ENCODE measurements at places on chromosomes 6 and 20.

DNA sequence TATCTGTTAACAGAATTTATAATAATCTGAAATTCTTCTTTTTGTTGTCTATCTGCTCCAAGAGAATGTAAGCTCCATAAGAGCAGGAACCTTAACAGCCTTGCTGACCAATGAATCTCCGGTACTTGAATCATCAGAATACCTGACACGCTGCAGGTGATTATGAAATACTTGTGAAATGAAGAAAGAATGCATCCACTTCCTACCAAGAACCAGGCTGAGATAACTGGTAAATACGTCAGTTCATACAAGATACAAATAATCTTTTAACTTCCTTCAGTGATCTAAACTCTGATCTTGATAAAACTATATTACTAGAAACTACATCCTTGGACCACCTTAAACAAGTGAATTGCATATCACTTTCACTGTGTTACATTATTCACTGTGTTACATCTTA is 116.2 kb downstream of the MAP3K5 start:
- no peak for DNase-seq

- no peak for DNase-seq
Measured at GRCh38 chr6:47788498-47788884, 6.7 kb downstream of the OPN5 start.

GRCh38 chr6:144190080-144190479 is 39.8 kb downstream of the STX11 start:
- no peak for DNase-seq

- no peak for DNase-seq
Measured at GRCh38 chr6:170542031-170542719, 10.9 kb downstream of the PSMB1 start.

DNA sequence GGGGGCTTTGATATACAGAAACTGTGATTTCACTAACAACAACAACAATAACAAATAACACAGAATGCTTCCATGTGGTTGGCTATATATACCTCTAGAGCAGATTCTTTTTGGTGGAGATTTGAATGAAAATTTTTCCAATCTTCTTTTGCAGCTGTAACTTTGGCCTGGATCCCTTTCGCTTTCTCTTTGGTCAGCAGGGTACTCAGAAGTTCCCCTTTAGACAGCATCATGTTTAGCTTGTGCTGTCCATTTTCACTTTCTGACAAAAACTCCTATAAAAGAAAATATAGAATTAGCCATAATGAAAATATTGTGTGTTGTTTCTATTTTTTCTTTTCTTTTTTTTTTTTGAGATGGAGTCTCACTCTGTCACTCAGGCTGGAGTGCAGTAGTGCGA is 264.2 kb downstream of the SYNE1 start:
- no peak for DNase-seq

DNA sequence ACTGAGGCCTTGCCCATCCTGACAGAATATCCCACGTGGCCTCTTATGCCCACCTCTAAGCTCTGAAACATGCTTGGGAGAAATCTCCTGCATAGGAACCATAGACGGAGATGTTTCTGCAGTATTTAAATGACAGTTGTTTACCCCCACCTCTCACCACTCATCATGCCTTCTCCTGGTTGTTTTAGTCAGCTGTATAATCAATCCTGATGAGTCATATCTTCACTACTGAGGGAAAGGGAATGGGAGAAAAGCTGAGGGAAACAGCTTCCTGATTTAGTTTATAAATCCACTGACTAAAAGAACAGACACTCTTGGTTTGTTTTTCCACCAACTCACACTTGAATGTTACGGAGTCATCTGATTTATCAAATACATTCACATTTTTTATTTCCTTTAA is 113.2 kb upstream of the TENT5A start:
- DNase-seq, result no peak

DNA sequence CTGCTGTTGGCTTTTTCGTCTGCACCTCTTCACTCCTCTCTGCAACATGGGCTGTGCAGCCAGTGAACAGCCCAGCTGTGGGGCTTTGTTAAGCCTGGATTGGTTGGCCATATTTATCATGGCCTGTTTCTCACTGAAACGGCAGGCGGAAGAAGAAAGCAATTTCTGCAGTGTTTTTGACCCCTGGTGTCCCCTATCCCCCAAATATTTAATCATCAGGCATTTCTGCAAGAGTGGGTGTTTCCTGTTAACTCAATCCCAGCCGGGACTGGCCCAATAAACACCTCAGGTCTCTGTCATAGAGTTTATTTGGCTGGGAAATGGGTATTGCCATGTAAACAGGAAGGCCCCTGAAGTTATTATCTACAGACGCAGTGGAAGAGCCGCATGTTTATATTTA is 174.8 kb upstream of the SUPT3H start:
- no peak for DNase-seq

GRCh38 chr6:166671434-166672081 is 44.5 kb upstream of the RPS6KA2 start:
- no peak for DNase-seq

GRCh38 chr6:166615059-166615770 is 11.8 kb downstream of the RPS6KA2 start:
- no peak for DNase-seq

DNA sequence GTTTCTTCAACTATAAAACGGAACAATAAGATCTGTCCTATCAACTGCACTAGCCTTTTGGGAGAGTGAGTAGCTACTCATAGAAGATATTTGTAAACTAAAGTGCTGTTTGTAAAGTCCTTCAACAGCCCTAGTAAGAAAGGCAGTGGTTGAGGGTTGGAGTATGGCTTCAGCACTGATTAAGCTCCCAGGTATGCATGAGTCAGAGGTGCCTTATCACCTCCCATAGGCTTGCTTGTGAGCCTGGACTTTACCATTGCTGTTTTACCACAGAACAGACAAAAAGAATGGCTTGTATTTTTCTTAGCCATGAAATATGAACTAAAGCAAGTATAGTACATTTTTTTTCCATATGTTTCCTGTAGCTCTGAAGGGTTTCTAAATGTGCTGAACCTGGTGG is 44.1 kb downstream of the SAMD3 start:
- DNase-seq, result no peak

GRCh38 chr20:17838921-17839320 is 129.7 kb downstream of the SNX5 start:
- no peak for DNase-seq
